ENCODE measurements at places on chromosomes 2 and 18.

GRCh38 chr2:138829326-138829919 is 49.2 kb upstream of the NXPH2 start:
- DNase-seq, result no peak

DNA sequence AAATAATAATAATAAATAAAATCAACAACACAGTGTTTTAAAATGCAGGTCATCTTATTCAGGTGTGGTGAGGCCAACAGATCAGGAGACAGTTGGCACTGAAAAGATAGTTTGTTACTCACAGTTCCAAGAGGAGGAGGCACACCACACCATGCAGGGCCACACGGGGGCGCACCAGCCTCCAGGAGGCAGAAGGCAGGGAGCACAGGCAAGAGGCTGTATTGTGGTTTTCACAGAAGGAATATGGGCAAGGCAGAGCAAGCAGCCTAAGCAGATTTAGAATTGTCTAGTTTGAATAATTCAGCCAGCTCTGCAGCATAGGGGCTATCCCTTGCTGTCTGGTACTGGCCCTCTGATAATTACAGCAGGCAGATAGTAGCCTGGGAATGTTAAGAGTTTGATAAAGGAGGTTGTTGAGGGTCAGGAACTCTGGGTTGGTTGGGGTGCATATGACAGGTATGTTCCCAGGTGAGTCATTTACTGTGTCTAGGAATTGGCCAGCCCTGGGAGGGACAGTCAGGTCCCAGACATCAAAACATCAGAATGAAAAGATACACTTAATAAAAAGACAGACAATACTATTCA is 31.3 kb downstream of the KIAA2012 start:
- DNase-seq, result no peak

- no peak for DNase-seq
Observed at GRCh38 chr2:201536046-201536445, 84.5 kb downstream of the STRADB start.

- DNase-seq, result no peak
Observed at GRCh38 chr2:67400560-67401485, 3.7 kb downstream of the ETAA1 start.

DNA sequence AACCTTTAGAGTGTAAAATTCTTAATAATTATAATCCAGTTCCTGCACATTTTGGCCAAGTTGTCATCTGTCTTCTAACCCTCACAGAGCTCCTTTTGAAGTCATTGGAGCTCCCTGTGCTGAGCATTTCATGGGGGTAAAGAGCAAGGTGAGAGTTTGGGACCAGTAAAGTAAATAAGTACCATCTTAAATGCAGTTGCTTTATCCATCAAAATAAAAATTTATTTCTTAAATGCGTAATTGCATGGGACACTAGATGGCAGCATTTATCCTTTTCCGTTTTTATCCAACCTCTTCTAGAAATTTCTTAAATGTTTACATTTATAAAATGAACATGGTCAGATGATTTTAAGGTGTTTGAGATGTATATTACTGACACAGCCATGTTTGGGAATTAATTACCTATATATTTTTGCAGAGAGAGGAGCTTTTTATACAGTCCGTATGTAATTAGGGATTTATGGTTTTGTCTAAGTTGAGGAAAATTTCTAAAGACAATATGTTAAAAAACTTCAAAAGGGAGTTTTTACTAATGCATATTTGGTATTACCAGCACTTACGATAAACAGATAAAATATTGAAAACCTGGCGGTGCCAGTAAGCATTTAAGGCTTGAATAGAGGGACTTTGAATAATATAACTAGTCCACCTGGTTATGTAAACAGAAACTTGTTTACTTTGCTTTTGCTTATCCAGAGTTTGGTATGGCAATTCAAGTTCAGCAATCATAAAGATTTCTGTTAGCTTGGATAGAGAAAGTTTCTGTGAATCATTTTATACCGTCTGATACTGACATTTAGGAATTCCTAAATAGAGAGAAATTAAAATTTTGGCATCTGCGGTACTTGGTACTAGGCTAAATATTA is 54.5 kb downstream of the ACSL3 start:
- no peak for DNase-seq

DNA sequence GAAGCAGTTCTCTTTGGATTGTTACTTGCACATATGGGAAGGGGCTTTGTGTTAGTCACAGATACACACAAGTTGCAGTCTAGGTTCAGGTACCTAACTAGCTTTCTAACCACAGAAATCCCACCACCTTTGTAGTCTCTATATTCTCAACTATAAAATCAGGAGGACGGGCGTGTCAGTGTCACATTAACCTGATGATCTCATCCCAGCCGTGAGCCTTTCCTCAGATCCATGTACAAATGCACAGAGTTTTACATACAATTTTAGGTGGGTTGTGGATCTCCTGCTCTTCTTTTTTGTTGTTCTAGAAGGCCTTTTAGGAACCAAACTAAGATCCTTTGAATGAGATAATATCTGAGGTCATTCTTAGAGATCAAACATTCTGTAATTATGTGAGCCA is 94.0 kb downstream of the ZNF532 start:
- no peak for DNase-seq

DNA sequence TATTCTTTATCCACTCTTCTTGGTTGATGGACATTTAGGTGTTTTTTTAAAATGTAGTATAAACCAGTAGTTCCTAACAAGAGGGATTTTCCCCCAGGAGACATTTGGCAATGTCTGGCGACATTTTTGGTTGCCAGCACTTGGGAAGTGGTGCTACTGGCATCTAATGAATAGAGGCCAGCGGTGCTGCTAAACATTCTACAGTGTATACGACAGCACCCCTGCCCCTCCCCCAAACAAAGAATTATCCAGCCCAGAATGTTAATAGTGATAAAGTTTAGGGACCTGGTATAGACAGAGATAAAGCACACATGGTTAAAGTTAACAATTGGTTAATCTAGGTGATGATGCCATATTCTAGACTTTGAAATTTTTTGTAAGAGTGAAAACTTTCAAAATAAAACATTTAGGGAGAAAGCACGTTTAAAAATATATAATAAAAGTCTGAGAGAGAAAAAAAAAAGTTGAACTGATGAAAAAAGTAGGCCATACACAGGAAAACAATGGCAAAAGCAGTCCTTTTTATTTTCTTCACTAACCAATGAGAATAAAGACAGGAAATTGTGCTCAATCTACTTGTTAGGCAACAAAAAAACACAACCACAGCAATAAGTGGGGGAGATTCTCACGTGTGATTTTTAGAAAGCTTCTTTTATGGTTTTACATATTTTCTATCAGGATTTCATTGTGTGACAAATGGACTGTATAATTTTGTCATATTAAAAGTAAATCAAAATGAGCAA is 14.8 kb downstream of the FBXO48 start:
- no peak for DNase-seq

- DNase-seq, result no peak
Observed at GRCh38 chr2:62577994-62578781, 72.2 kb upstream of the TMEM17 start.

DNA sequence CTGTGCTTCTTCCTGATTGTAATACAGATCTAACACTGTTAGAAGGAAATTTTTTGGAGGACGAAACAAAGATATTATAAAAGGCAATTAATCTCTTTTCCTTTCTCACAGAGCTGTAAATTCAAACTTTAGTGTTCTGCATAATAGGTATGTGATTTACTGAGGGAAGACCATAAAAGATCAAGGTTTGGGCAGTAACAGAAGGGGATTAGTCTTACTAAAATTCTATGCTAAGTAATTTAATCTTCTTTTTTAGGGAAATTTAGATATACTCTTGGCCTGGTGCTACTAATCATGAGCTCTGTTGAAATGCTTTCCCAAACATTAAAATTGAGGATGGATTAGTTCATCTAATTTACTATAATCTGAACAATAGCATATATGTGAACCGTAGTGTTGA is 8.8 kb upstream of the QPCT start:
- DNase-seq, result no peak

- peak; percentile 12 for DNase-seq
Observed at GRCh38 chr2:172972005-172972619, 103.5 kb upstream of the MAP3K20 start.

DNA sequence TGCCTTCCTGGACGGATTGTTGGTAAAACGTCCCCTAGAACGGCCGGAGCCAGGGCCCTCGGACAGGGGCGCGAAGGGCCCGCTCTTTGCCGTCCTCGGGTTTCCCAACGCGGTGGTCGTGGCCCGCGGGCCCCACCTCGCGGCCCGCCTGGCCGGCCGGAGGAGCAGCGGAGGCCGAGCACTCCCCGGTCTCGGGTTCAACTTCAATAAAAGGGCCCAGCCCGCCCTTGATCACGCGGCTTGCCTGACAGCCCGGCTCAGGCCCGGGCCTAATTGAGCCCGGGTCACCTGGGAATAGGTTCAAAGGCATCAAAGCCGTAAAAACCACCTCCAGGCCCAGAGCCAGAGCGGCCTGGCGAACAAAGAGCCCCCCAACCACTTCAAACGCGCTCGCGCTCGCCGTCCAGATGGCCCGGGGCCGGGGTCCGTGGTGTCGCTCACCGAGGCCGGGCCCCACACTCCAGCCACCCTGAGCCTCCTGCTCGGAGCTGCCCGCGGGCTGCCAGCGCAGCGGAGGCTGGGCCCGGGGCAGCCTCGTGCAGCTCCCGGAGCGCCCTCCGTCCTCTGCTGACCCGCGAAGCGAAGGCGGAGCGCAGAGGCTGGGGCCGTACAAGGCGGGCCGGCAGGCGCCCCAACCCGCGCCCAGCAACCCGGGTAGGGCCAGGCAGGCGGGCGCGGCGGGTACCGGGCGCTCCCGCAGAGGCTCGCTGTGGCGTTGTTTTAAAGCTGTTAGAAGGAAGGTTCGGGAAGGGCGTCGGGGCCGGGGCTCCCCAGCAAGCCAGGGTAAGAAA is 1.1 kb upstream of the TWIST2 start:
- no peak for DNase-seq

DNA sequence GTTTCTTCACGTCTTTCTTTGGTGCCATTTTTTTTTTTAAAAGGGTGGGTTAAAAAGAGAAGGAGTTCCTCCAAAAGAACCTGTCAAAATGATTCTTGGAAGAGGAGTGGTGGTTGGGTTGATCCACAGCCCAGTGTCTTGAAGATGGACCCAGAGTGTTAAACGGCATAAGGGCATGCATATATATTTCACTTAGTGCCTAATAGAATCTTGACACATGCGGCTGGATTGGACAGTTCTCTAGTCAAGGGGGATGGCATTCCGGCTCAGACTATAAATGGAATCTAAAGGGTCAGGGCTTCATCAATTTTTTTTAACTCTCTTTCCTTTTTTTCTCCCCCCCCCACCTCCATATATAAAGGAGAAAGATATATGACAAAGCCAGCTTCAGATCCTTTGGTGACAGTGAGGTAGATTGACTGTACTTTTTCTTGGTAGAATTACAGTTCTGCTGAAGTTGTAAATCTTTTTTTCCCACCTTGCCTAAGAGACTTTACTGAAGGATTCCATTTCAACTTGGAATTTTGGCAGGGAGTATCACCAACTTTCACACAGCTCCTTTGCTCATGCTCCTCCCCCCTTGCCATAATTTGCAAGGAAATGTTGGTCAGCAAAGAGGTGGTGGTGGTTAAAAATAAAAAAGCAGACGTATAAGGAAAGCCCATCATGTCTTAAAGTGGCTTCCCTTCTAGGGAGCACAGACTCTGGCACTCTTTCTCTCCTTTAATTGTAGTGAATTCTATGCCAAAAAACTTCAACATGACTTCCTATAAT is at the start of gene MYL1:
Gene MYL1 (minus strand): TSS at position 160 of the 774 bp plus-strand sequence. CDS start 132 bp downstream, at position 28.
- no peak for DNase-seq

DNA sequence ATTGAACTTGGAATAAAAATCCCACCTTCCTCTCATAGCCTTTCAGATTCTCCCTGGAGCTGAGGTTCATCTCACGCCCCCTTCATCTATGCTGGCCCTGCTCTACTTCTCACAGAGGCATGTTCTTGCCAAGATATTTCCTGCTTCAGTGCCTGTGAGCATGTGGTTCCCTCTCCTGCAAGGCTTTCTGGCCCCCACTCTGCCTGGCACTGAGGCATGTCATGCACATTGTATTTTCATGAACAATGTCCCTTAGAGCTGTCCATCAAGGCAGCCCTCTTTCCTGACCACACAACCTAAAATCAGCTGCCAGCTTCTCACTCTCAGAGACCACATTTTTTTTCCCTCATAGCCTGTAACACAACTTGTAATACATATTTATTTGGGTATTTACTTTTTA is 18.0 kb upstream of the HK2 start:
- no peak for DNase-seq

GRCh38 chr2:84904717-84905174 is 710 bp upstream of the TMSB10 start:
- no peak for DNase-seq

- no peak for DNase-seq
Observed at GRCh38 chr2:230812033-230812432, 52.7 kb upstream of the ITM2C start.

DNA sequence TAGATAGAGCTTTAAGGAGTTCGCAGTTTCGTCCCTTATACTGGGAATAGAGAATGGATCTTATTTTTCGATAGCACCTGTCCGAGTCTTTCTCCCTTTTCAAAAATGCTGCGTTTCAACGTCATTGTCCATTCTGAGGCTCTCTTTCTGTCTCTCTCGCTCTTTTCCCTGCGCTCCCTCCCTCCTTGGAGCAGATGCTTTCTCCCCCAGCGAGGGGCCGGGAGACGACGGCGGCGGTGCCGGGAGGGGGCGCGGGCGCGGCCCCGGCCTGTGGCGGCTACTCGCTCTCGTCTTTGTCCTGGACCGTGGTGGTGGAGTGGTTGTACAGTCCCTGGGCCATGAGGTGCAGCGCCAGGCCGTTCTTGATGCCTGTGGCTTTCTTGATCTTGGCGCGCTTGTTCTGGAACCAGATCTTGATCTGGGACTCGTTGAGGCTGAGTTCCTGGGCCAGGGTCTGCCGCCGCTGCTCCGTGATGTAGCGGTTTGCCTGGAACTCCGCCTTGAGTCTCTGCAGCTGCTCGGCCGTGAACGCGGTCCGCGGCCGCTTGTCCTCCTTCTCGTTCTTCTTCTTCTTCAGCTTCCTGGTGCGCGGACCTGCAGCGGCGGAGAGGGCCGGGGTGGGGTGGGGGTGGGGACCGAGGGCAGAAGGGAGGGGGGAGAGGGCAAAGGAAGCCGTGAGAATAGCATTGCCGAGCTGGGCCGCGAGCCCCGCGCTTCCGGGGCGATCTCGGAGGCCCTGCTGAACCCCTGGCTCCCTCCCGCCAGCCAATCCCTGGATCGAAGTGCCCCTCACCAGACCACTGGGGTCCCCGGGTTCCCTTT is 4.6 kb downstream of the EN1 start:
- no peak for DNase-seq

- DNase-seq, result no peak
Observed at GRCh38 chr2:176419591-176420071, 150.4 kb downstream of the MTX2 start.

GRCh38 chr2:233479616-233480489 is 86.7 kb downstream of the USP40 start:
- DNase-seq, result no peak

GRCh38 chr2:26423750-26424149 is 22.0 kb downstream of the DRC1 start:
- DNase-seq, result no peak

DNA sequence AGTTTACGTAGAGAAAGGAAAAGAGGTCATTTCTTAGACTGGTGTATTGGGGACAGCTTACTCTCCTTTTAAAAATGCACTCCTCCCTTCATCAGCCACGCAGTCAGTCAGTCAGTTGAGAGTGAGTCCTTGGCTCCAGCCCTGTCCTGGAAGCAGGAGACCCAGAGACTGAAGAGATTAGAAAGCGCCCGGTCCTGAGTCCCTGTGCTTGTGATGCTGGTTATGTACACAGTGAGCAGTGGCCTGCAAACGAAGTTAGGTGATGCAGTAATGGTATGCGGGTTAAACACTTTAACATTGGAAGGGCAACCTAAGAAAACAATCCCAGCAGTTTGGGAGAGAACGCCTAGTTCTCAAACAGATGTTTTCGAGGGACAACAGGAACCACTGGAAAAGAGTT is 6.3 kb upstream of the ASB1 start:
- DNase-seq, result no peak

- DNase-seq, result no peak
Observed at GRCh38 chr2:200687922-200688920, 102.4 kb downstream of the AOX1 start.

- no peak for DNase-seq
Observed at GRCh38 chr2:118530976-118531375, 316.5 kb downstream of the EN1 start.
